Suppressor macrophage (primary cell): ENCODE measurements at places on chromosomes 1 and 21.

- DNase-seq: no peak
These were observed 571.6 kb downstream of the AJAP1 start for GRCh38 chr1:5225707-5226704.

DNA sequence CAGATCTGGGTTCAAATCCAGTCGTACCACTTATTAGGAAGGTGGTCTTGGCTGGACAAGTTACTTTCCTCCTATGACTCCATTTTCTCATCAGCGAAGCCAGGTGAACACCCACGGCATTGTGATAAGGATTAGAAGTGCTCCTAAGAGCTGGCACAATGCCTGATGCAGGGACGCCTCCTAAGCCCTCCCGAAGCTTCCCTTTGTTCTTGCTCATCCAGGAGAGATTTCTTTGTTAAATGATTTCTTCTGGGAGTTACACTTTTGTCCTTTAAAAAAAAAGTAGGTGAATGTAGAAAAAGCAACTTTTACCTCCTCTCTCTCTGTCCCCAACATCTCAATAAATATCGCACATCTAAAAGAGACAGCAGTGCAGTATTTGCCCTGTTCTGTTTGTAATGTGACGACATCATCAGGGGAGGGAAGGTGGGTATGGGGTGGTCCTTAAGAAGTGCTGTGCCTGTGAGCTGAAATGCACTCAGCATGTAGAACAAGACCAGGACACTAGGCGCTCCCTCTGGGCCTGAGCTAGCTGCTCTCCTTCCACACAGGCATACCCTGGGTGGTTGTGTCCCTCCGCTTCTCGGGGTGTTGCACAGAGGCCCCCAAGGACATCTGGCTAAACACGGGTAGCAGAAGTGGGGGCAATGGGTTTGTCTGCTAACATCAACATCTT lies 43.9 kb downstream of the SUSD4 start:
- no peak for DNase-seq

- no peak for DNase-seq
These were observed 610.1 kb upstream of the NEGR1 start for GRCh38 chr1:72892461-72892860.

DNA sequence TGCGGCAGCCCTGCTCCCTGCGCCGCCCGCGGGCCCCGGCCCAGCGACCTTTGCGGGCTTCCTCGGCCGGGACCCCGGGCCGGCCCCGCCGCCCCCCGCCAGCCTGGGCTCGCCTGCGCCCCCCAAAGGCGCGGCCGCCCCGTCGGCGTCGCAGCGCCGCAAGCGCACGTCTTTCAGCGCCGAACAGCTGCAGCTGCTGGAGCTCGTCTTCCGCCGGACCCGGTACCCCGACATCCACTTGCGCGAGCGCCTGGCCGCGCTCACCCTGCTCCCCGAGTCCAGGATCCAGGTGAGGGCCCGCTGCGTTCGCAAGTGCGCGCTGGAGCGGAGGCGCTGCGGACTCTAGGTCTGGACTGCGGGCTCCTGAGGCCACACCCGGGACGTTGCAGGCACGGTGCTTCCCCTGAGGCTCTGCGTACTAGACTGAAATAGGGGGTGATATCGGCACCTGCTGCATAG lies 351 bp downstream of the MIXL1 start:
- peak; percentile 18 for DNase-seq

DNA sequence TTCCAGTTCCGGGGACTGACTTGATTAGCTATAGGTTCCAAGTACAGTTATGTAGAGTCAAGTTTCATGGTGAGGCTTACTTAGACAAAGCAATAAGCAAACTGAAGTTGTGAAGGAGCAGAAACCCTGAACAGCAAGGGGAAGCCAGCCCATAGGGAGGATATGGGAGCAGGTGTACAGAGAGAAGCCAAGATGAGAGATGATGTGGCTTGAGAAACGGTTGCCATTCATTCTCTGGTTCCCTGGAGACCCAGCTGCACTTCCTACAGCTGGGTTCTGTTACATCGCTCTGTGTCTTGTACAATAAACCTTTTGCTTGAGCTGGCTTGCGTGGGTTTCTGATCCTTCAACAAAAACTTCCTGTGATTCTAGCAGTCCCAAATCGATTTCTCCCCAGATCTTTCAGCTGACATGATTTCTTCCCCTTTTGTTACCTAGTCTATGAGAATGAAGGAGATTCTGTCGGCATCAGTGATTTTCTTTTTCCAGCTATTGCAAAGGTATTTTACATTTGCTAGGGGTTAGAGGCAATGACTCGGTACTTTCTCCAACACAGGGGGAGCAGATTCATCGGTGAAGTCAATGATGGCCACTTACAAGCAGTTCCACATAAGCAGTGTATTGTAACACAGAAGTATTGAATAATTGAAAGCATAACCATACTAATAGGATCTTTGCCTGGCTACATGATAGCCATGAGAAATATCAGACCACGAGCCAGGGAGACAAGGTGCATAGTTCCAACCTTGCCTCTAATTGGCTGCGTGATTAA lies 67.3 kb downstream of the URB2 start:
- no peak for DNase-seq

DNA sequence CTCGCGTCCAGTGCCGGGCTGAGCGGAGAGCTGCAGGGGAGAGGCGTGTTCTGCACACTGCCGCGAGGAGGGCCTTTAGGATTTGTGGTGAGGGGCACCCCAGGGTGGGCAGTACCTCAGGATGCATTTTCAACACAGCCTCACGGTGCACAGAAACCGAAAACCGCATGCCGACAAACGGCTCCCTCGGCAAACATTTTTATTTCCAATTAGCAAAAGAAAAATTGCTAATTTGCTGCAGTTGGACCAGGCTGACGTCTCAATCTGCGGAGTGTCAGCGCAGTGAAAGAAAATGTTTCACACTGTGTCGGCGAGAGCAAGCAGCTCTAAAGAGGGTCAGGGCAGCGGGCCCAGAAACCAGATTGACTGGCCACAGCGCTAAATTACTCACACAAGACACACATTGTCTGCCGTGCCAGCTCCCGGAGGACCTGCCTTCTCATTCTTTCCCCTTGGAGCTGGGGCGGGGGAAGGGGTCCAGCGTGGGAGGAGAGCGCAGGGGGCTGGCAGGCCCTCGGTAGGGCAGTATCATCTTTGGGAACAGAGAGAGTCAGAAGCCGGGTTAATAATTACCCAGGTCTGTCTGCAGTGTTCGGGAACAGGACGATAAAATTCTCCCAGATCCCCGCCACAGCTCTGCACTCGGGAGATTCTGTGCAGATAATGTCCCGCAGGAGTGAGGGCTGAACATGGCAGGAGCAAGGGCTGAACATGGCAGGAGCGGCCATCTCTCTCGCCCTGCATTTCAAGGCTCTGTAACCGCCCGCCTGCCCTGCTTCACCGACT lies 150.2 kb downstream of the PRDM16 start:
- no peak for DNase-seq

DNA sequence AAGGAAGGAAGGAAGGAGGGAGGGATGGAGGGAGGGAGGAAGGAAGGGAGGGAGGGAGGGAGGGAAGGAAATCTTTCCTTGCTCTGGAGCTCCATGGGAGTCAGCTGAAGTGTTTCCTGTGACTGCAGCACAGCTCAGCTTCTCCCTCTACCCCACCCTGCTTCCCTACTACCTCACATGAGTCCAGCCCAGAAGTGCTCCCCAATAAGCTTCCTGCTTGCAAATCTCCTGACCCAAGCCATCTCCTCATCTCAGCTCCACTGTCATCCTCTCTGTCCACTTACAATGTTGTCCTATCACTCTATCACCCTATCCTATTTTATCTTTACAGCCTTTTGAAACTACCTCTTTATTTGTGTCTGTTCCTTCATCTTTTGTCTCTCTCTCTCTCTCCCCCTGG lies 52.9 kb upstream of the SSBP3 start:
- DNase-seq: no peak

- DNase-seq: peak; percentile 75
These were observed 14.1 kb downstream of the PEA15 start for GRCh38 chr1:160219062-160219929.

- DNase-seq: peak; percentile 91
These were observed 3.0 kb upstream of the MDM4 start for GRCh38 chr1:204513117-204513716.
